SJSA1 (cell line): ENCODE measurements at places on chromosomes 1 and 21.
A peak's percentile ranks its signal among the peaks of the same experiment; 100 is the strongest.

DNA sequence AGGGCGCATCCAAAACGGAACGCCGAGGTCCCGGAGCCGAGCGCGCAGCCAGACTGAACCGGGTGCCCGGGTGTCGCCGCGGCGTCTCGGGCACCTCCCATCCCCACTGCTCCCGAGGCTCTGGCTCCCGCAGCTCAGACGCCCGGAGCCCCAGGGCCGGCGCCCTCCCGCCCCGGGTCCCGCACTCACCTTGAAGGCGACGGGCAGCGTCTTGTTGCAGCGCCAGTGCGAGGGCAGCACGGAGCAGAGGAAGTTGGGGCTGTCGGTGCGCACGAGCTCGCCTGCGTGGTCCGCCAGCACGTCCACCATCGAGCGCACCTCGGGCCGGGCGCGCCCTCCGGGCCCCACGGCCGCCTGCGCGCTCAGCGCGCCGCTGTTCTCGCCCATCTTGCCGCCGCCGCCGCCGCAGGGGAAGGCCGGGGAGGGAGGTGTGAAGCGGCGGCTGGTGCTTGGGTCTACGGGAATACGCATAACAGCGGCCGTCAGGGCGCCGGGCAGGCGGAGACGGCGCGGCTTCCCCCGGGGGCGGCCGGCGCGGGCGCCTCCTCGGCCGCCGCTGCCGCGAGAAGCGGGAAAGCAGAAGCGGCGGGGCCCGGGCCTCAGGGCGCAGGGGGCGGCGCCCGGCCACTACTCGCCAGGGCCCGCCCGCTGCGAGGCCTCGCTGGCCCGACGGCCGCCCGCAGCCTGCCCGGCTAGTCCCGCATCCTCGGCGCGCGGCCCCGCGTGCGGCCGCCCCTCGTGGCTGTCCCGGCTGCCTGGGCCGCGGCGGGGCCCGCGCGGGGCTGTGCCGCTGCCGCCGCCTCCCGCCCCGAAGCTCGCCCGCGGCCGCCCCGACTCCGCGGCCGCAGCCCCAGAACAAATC lies 447 bp downstream of the RUNX3 start:
- no peak for DNase-seq

- DNase-seq = peak; percentile 44
Measured at GRCh38 chr21:46154155-46154954, 1.0 kb downstream of the FTCD start.

DNA sequence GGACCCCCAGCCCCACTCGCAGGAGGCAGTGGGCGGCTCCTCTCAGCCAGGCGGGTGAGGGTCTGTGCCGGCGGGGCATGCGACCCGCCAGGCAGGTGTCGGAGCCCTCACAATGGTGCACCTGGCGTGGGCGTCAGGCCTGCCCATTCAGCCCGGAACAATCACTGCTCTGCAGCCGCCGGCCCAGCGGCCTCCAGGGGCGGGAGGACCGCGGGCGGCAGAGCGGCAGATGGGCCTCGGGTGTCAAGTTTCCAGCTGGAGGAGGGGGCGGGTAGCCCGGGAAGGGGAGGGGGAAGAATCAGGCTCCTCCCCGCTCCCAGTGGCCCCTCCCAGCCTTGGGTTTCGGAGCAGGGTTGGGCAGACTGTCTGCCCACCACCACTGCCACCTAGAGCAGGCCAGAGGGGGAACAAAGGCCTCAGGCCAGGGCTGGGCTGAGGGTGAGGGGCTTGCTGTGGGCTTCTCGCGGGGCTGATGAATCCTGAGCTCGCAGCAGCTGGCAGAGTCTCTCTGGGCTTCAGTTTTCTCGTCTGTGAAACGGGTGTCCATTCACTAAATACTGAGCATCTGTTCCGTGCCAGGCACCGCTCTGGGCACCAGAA lies 39.5 kb upstream of the CASZ1 start:
- DNase-seq = no peak

DNA sequence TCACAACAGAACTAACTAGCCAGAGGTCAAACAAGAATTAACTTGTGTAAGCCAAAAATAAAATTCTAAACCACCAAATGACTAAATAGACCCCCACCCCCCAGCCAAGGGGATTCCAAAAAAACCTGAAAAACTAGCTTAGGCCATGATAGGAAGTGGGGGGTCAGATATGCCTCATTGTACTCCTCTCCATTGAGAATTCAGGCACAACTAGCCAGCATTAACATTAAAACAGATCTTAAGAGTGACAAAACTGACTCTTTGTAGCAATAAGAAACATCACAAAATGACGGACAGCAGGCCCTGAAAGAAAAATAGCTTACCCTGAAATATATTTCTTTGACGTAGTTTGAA lies 103.0 kb upstream of the ETV3 start:
- no peak for DNase-seq

- DNase-seq = no peak
Measured at GRCh38 chr1:210662291-210663050, 333.8 kb downstream of the HHAT start.

GRCh38 chr1:185926588-185926987 lies 192.4 kb downstream of the HMCN1 start:
- no peak for DNase-seq
